Activated T-helper 17 cell treated with anti-CD3 and anti-CD28 coated beads, Interleukin-2, amount 50 U/mL, for 72 hours (primary cell): ENCODE measurements at places on chromosomes 11 and 22. TPM values are rescaled to one million over a fixed set of nuclear protein-coding genes. Genes with fewer than 3 reads are reported as not detected.

GRCh38 chr22:30704978-30705377 lies 10.3 kb downstream of the OSBP2 start:
- no peak for ATAC-seq

DNA sequence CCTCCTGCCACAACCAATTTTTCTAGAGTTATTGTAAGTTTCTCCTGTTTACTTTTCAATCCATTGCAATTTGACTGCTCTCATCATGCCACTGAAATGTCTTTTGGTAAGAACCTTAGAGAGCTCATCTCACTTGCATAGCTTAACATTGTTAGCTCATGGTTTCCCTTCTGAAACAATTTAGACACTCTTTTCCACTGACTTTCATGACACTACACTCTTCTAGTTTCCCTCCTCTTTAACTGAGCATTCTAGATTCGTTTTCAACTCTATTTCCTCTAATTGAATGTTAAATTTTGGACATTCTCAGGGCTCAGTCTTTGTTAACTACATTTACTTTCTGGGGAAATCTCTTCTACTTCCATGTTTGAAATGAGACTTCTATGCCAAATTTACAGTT lies 369.1 kb downstream of the JRKL start:
- ATAC-seq = no peak

GRCh38 chr11:68632802-68633201 lies 51.5 kb upstream of the GAL start:
- ATAC-seq = peak; percentile 38

GRCh38 chr11:34890089-34890488 lies 26.1 kb downstream of the APIP start:
- no peak for ATAC-seq

DNA sequence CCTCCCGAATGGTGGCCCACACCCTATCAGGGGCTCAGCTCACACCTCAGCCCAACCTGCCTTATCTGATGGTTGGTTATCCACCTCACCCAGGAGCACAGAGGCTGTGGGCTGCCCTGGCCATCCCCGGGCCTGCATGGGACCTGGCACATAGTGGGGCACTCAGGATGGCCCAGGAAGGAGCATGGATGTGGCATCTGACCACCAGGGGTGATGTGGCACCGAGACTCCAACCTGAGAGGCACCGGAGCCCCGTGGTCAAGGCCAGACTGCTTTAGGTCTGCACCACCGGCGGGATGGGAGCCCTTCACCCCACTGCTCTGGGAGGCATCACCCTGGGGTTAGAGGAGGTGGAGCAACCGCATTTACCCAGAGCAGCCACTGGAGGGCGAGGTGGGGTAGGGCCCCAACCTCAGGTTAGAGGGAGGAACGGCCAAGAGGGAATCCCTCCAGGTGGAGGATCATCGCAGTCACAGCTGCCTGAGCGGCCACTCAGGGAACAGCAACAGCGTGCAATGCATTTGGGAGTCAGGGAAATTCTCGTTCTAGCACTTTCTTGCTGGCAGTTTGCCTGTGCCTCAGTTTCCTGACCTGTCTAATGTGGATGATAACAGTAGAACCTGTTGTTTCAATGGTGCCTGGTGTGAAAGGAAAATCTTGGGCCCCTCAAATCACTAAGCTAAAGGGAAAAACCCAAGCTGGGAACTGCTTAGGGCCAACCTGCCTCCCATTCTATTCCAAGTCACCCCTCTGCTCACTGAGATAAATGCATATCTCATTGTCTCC lies 52.9 kb upstream of the CARS1 start:
- peak; percentile 83 for ATAC-seq

OR52R1 gene
- not detected for total RNA-seq

CD3G gene
- 103 TPM for total RNA-seq
